ENCODE measurements at places on chromosomes 12 and 14.

DNA sequence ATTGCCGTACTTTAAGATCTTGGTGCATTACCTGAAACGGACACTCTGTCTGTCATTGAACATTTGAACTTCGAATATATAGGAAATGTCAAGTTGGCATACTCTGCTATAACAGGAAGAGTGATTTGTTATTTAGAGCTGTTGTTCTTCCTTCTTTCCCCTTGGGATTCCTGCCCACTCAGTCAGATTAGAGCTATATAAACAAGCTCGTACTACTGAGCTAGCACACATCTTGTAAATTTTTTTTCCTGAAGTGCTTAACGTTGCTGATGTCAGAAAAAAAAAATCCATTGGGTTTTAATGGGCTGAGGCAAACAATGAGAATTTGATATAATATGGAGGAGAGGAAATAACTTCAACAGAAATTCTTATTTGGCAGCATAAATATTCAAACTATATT is 26.8 kb downstream of the RGS6 start:
- DNase-seq = no peak

DNA sequence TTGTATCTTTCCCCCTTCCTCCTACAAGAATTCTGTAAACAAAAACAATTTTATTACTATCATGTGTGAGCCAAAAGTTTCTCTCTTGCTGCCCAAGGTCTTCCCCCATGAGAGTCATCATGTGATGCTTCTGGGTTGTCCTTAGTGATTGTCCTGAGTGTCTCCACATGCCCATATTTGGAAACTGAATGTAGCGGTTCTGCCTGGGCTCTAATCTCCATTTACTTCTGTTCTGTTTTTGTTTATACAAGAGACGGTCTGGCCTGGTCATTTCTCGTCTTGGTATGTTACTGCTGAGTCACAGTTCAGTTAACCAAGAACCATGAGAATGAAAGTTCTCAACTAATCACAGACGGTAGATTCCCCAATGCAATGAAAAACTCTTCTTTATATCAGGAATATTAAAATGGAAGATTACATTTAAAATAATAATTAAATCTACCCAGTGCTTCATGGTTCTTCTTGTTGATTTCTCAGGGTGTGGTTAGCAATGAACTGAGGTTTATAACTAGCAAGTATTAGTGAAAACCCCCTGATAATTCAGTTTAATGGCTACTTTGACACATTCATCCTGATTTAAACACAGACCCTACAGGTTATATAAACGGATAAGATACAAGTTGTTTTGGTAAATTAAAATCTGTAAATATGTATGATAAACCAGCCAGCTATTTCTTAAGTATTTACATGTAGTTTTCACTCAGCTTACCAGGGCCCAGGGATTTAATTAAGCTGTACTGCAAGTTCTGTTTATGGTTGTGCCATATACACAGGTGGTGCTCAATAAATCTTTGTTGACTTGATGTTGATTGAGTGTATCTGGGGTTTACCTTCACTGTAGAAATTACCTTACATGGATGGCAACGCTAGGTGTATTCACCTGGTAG is 81.1 kb downstream of the PELI2 start:
- no peak for DNase-seq

DNA sequence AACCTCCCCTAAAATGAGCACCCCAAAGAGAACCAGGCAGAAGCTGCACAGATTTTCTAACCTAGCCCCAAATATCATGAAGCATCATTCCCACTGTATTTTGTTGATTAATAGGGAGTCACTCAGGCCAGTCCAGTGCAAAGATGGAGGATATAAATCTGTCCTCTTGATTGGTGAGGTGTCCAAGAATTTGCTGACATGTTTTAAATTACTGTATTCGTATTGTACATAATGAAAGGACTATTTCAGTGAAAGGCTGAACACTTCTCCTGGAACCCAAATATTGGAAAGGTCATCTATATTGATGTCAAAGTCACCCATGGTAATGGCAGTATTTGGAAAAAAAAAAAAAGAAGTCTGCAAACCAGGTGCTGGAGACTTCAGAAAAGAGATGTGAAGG is 477.5 kb downstream of the RMST start:
- no peak for DNase-seq

DNA sequence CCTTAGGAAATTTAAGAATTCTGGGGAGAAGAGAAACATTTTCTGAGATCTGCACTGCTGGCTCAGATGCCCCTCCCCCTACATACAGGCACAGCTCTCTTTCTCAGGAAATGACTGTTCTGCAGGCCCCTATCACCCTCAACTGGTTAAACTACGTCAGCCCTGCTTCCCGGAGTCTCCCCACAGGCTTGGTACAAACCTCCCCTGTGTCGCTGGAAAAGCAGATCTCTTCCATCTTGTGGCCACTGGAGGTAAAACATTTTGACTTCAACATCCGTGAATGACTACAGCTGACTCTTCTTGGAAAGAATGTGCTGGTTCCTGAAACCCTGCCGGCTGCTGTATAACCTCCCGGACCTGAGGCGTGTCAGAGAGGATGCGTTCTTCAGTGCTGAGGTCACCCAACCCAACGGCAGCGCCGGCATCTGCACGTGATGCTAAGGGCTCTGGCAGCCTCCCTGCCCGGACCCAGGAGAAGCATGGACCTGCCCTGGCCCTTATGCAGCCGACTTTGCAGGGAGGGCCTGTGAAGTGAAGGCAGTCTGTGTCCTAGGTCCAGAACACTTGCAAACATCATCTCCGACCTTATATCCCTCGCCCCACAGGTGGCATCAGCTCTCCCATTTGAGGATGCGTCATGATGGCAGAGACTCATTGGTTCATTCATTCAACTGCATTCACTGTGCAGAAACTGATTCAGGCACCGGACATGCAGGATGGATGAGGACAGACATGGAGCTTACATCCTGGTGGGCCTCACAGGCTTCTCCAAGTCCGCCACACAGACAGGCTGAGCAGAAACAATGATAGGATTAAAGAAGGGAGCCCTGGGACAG is 129.2 kb downstream of the GCH1 start:
- DNase-seq = peak; percentile 95

DNA sequence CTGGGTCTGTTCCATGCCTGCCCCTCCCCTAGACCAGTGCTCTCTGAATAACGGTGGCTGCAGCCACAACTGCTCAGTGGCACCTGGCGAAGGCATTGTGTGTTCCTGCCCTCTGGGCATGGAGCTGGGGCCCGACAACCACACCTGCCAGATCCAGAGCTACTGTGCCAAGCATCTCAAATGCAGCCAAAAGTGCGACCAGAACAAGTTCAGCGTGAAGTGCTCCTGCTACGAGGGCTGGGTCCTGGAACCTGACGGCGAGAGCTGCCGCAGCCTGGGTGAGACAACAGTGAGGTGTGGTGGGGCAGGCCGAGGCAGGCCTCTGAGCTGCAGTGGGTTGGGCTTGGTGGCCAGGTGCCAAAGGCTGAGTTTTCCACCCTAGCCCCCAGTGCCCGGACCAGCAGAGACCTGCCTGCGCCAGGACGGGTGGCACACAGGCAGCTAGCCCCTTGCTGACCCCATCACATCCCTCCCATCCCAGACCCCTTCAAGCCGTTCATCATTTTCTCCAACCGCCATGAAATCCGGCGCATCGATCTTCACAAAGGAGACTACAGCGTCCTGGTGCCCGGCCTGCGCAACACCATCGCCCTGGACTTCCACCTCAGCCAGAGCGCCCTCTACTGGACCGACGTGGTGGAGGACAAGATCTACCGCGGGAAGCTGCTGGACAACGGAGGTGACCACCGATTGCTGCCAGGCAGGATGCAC is 28.2 kb upstream of the LRP1-AS start:
- peak; percentile 42 for DNase-seq

DNA sequence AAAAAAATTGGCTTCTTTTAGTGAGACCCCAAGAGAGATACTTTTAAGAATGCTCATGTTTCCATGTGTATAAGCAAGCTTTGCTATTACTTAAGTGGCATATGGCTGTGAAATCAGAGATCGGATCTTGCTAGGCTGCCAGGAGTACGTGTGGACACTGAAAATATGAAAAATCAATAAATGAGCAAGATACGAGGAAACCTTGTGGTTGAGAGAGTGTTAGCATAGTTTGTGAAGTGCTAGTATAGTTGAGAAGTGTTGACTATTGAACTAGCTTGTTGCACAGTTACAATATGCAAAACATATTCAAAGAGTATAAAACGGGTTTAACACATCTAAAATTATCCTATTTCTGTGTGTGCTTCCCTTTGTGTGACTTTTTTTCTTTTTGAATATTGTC is 230.9 kb upstream of the NOVA1 start:
- no peak for DNase-seq

GRCh38 chr12:52347016-52347415 is 20.3 kb downstream of the KRT85 start:
- DNase-seq = no peak

- no peak for DNase-seq
Measured at GRCh38 chr14:72553161-72553560, 340.7 kb downstream of the DPF3 start.

- DNase-seq = no peak
Measured at GRCh38 chr12:22803725-22804124, 178.8 kb downstream of the ETNK1 start.

- no peak for DNase-seq
Measured at GRCh38 chr12:127236491-127236890, 1030.5 kb upstream of the TMEM132C start.

DNA sequence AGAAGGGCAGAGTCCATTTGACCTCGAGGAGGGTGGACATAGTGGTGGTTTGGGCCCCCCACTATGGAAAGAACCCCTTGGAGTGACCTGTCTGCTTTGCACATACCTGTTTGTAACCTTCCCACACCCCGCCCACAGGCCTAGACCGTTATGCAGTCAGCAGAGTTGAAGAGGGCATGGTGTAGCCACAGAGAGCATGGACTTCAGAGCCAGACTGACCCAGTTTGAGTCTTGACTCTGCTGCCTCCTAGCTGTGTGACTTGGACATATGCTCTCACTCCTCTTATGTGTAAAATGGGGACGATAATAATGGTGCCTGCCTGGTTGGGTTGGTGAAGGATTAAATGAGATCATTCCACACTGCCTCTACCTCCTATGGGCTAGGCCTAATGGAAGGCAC is 40.9 kb upstream of the NOS1 start:
- DNase-seq = no peak

DNA sequence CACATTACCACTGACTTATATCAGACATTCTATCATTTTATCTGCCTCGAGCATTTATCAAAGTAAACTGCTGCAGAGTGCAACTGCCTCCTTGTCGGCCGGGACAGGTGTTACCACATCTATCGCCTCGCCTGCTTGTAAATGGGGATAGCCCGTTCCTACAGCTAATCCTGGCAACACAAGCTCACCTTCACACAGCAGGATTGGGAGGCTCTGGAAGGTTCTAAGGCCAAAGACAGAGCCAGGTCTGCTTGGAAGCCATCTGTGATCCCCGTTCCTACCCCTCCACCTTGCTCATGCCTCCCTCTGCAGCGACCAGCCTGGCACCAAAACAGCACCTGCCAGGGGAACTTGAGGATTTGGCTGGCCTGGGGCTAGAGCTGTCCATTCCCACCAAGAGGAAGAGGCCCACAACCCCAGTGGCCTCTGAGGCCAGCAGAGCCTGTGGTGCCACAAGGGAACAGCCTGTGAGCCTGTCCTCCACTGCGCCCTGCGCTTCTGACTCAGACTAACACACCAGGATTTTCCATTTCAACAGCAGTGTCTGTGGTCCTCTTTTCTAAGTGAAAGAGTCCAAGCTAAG is 114.8 kb upstream of the DIO3 start:
- DNase-seq = no peak

- no peak for DNase-seq
Measured at GRCh38 chr12:104411826-104412641, 44.7 kb upstream of the CHST11 start.

DNA sequence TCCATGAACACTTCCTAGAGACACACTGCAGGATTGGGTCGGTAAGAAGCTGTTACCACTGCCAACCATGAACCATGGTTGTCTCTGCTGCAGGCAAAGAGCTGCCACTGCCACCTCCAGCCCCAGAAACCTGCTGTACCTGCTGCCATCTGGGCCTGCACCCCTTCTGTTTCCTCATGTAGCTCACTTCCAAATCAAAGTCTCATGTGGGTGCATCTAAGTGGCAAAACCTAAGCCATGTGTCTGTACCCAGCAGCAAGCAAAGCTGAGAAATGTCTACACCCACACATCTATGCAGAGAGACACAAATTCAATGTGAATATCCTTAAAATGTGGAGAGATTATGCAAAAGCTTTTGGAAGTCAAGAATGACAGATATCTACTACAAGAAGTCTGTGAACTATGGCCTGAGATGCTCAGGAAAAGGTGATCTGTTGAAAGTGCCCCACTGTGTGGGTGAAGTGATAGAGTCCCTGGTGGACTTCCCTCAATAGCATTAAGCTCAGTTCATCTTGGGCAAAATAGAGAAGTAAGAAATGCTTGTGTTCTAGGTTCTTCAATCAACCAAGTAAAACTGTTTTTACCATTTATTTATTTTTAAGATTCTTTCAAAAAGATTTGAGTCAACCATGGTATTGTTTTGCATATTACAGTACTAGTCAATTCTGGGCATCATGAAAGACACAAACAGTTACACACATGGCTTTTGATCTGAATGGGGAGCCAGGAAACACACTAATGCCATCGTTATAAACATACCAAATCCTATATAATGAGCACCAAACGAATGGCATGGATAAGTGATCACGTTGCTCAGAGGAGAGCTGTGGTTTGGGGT is 64.4 kb downstream of the FOS start:
- no peak for DNase-seq

GRCh38 chr14:34983148-34983760 is 462 bp downstream of the SRP54 start:
- no peak for DNase-seq

- no peak for DNase-seq
Measured at GRCh38 chr14:101598571-101599233, 37.4 kb downstream of the DIO3 start.

GRCh38 chr14:53836551-53836950 is 120.1 kb downstream of the BMP4 start:
- DNase-seq = no peak

GRCh38 chr14:99670361-99671234 is 13.5 kb upstream of the CYP46A1 start:
- no peak for DNase-seq

- DNase-seq = no peak
Measured at GRCh38 chr14:93032421-93032936, 83.2 kb downstream of the ITPK1 start.

DNA sequence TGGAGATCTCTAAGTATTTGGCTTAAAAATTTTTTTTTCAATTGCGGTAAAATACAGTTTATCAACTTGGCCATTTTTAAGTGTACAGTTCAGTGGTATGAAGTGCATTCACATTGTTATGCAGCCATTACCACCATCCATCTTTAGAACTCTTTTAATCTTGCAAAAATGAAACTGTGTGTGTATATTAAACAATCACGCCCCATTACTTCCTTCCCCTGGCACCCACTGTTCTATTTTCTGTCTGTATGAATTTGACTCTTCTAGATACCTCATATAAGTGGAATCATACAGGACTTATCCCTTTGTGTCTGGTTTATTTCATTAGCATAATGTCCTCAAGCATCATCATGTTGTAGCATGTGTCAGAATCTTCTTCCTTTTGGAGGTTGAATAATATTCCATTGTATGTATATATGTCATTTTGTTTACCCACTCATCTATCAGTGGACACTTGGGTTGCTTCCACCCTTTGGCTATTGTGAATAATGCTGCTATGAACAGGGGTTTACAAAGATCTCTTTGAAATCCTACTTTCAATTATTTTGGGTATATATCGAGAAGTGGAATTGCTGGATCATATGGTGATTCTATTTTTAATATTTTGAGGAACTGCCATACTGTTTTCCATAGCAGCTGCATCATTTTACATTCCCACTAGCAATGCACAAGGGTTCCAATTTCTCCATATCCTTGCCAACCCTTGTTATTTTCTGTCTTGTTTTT is 62.9 kb downstream of the SAMD4A start:
- DNase-seq = no peak

GRCh38 chr12:11524446-11524845 is 125.0 kb upstream of the ETV6 start:
- DNase-seq = no peak

Measured in renal pelvis (tissue), 12 donors.